Spinal cord (tissue), 10 donors: ENCODE measurements at places on chromosomes 11 and 22.

- DNase-seq: no peak
Measured at GRCh38 chr11:67455054-67455453, at the start of gene CABP4. Gene CABP4 (plus strand): TSS chr11:67455354. CDS start chr11:67455424, 70 bp downstream.

DNA sequence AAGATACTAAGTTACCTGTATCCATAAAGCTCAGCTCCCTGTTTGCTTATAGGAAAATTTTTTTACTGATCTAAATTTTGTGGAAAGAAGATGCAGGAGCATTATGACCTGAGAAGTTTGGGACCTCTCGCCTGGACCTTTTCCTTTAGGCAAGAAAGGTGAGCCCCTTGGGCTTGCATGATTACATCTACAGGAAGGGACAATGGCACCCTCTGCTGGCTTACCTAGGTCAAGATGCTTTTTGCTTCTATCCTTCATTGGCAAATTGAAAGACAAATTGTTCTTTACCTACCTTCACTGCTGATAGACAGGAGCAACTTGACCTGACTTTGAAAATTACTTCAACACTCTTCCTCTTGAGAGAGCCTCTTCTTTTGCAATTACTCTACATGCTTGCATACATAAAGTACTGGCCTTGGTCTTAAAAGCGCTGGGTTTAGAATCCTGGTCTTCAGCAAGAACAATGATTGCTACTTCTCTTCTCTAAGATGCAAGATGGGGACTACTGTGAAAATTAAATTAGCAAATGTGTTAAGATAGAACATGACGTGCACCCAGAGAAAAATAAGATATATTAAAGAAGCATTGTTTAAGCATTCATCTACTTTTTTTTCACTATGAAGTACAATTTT lies 147.2 kb downstream of the TRPC6 start:
- no peak for DNase-seq

GRCh38 chr11:131511794-131512193 lies 141.4 kb downstream of the NTM start:
- DNase-seq: no peak

GRCh38 chr22:44965171-44965570 lies 44.6 kb downstream of the PHF21B start:
- no peak for DNase-seq

GRCh38 chr11:2137202-2138067 lies 1.8 kb downstream of the IGF2 start:
- DNase-seq: peak; percentile 32
